Progenitor cell of endocrine pancreas (in vitro differentiated cells): ENCODE measurements at places on chromosomes 5 and 9. TPM values are rescaled to one million over a fixed set of nuclear protein-coding genes. Genes with fewer than 3 reads are reported as not detected.

DNA sequence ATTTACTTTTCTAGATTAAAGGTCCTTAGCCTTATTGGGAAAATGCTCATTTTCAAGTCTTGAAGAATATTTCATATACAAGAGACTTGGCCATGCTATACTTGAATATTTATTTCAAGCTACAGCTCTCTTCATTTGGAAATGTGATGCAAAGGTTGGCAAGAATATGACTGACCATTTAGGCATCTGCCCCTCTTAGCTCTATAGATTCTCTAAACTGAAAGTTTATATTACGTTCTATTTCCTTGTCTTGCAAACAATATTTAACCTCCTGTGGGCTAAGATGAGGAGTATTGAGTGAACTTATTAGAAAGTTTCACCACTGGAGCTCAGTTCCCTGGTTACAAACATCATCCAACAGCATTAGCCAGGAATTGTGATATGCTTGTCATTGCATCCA, 593.1 kb downstream of the MAT2B start:
- H3K27ac ChIP-seq: no peak overlapping the region
- no peak for DNase-seq
- H3K4me3 ChIP-seq: no peak overlapping the region
- H3K36me3 ChIP-seq: no peaks in the 10 kb centered on the region
- H3K4me1 ChIP-seq: peaks cover 12% of the 10 kb centered on the region

- H3K4me3 ChIP-seq: no peak overlapping the region
- H3K27me3 ChIP-seq: peaks cover 4% of the 10 kb centered on the region
- H3K27ac ChIP-seq: no peak overlapping the region
- no peak for DNase-seq
- H3K4me1 ChIP-seq: no peaks in the 10 kb centered on the region
- H3K36me3 ChIP-seq: no peaks in the 10 kb centered on the region
Measured at GRCh38 chr5:113804264-113804663, 290.8 kb downstream of the YTHDC2 start.

DNA sequence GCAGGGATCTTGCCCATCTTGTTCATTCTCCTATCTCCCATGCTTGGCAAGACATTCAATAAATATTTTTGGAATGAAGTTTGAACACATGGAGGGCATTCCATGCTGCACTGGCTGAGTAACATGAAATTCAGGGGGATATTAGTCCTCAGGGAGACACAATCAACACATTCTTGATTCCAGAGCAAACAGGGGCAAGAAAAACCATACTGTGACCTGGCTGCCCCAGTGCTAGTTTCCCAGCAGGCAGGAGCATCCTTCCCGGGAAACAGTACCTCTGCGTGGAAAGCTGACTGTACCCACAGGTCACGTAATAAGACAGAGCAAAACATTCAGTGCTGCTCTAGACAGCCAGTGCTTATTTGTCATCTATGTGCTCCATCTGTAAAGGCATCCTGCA, 66.3 kb upstream of the SPOCK1 start:
- no peak for DNase-seq
- no peak overlapping the region for H3K27ac ChIP-seq
- H3K4me3 ChIP-seq: no peak overlapping the region

DNA sequence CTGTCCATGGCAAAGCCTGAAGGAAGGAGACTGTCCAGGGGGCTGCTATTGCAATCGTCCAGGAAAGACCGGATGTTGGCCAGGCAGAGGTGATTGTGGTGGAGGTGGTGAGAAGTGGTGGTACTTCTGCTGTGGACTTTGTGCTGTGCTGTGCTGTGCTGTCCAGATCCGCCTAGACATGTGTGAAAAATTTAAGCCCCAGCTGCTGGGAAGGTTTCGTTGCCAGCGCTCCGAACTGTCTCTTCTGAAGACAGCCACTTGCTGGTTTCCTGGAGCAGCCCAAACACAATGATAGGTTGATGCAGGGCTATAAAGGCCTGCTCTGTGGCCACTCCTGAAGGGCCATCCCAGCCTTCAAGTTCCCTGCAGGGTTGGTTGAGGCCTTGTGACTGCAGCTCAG, 223.0 kb upstream of the MPDZ start:
- H3K27ac ChIP-seq: no peak overlapping the region
- peaks cover 3% of the 10 kb centered on the region for H3K27me3 ChIP-seq
- H3K4me3 ChIP-seq: no peak overlapping the region
- H3K36me3 ChIP-seq: no peaks in the 10 kb centered on the region

- no peak overlapping the region for H3K27ac ChIP-seq
- H3K36me3 ChIP-seq: no peaks in the 10 kb centered on the region
- H3K27me3 ChIP-seq: no peaks in the 10 kb centered on the region
- no peak for DNase-seq
Measured at GRCh38 chr5:22892441-22892840, 39.3 kb upstream of the CDH12 start.

The OMD gene
- total RNA-seq: not detected in 2 replicates

- H3K4me3 ChIP-seq: no peak overlapping the region
- H3K36me3 ChIP-seq: no peaks in the 10 kb centered on the region
- peaks cover 8% of the 10 kb centered on the region for H3K27me3 ChIP-seq
- H3K27ac ChIP-seq: no peak overlapping the region
- no peak for DNase-seq
Measured at GRCh38 chr5:32916648-32917047, 205.5 kb downstream of the NPR3 start.

GRCh38 chr9:18825656-18826170, 207.3 kb downstream of the SAXO1 start:
- H3K36me3 ChIP-seq: no peaks in the 10 kb centered on the region
- H3K4me3 ChIP-seq: no peak overlapping the region
- H3K27ac ChIP-seq: no peak overlapping the region
- no peak for DNase-seq
- no peaks in the 10 kb centered on the region for H3K27me3 ChIP-seq

The SH3RF2 gene
- 16.7 and 17.6 TPM in 2 replicates for total RNA-seq
